ENCODE measurements at places on chromosomes 2 and 18.

DNA sequence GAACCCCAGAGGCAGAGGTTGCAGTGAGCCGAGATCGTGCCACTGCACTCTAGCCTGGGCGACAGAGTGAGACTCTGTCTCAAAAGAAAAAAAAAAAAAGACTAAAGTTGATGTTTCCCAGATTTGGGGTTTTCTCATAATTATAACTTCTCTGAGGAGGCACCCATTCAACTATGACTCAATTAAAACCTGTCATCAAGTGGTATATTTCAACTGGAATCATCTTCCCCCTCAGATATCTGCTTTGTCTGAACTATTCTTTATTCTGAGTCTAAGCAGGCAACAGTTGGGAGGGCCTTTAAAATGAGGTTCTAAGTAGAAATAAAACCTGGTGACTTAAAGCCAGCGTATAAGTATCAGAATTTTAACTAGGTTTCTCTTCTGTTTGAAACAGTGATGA is 88.5 kb downstream of the PTRHD1 start:
- DNase-seq: no peak

DNA sequence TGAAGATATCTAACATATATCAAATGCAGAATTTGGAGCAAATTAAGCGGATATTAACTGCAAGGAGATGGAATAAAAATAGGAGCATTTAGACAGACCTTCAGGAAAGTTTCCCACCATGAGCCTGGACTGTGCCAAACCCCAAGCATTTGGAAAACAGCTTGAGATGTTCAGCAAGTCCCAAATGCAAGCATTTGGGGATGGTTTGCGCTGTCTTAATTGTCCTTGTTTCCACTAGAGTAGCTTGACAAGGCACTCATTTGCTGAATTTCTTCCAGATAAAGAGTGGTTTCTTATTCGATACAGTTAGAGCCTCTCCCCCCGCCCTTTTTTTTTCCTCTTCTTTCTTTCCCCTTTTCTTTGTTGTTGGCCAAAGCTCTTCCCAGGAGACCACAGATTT is 77.1 kb upstream of the CDC42EP3 start:
- DNase-seq: no peak

GRCh38 chr2:64779117-64779690 is 125.5 kb upstream of the SERTAD2 start:
- DNase-seq: no peak

GRCh38 chr18:52694804-52695203 is 354.8 kb downstream of the DCC start:
- no peak for DNase-seq

- no peak for DNase-seq
Observed at GRCh38 chr2:120546048-120546864, 189.4 kb upstream of the GLI2 start.

GRCh38 chr2:209565896-209566582 is 142.2 kb downstream of the MAP2 start:
- no peak for DNase-seq

- no peak for DNase-seq
Observed at GRCh38 chr2:161988589-161988988, 85.4 kb downstream of the DPP4 start.

DNA sequence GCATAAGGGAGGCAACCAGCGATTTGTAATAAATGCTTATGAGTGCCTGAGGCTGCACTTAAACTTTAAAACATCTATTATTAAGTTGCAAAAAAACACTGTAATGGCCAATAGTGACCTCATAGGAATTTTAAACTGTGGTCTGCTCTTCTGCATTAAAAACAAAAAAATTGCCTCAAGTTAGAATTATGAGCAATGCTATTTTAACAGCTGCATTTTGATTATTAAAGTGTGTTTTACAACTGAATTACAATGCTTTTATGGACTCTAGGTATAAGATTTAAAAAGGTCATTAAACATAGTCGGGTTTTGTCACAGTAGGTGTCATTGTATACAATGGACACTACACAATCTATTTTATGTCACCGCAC is 528.7 kb upstream of the FANCL start:
- DNase-seq: no peak

- DNase-seq: no peak
Observed at GRCh38 chr2:150876251-150876950, 385.3 kb downstream of the RBM43 start.

GRCh38 chr2:6657855-6658254 is 207.9 kb downstream of the CMPK2 start:
- DNase-seq: no peak

DNA sequence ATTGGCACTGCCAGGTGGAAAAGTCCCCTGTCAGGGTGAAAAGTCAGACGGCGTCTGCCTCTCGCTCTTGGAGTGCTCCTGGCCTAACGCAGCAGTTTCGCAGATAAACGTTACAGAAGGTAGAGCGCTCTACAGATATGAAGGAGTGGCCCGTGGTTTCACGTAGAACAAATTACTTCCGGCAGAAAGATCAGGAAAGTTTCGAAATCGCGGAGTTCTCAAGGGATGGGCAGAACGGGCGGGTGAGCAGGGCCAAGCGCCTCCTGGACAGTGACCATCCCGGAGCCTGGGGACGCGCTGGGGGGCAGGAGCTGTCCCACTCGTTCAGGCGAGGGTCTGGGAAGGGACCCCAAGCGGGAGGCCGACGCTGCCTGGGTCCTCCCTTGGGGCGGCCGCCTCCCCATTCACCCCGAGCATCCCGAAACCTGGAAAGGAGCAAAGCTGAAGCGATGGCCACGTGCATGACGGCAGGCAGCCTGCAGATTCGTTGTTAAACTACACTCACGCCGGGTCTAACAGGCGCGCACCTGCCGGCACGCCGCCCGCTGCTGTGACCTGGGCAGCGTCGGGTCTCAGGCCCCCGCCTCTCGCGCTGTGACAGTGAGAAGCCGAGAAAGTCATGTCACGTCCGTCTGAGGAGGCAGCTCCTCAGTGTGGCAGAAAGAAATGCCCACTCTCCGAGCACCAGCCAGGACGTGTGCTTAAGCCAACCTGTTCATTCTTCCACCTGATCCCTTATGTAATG is 122.9 kb upstream of the SALL3 start:
- no peak for DNase-seq

- DNase-seq: no peak
Observed at GRCh38 chr2:45952591-45952990, 301.1 kb downstream of the PRKCE start.

GRCh38 chr2:41724465-41724864 is 323.4 kb upstream of the PKDCC start:
- no peak for DNase-seq

GRCh38 chr2:233449921-233450863 is 95.9 kb downstream of the DGKD start:
- no peak for DNase-seq

- no peak for DNase-seq
Observed at GRCh38 chr2:23632831-23633395, 247.9 kb downstream of the KLHL29 start.

- DNase-seq: no peak
Observed at GRCh38 chr2:52622266-52622665, 1145.3 kb upstream of the CHAC2 start.

DNA sequence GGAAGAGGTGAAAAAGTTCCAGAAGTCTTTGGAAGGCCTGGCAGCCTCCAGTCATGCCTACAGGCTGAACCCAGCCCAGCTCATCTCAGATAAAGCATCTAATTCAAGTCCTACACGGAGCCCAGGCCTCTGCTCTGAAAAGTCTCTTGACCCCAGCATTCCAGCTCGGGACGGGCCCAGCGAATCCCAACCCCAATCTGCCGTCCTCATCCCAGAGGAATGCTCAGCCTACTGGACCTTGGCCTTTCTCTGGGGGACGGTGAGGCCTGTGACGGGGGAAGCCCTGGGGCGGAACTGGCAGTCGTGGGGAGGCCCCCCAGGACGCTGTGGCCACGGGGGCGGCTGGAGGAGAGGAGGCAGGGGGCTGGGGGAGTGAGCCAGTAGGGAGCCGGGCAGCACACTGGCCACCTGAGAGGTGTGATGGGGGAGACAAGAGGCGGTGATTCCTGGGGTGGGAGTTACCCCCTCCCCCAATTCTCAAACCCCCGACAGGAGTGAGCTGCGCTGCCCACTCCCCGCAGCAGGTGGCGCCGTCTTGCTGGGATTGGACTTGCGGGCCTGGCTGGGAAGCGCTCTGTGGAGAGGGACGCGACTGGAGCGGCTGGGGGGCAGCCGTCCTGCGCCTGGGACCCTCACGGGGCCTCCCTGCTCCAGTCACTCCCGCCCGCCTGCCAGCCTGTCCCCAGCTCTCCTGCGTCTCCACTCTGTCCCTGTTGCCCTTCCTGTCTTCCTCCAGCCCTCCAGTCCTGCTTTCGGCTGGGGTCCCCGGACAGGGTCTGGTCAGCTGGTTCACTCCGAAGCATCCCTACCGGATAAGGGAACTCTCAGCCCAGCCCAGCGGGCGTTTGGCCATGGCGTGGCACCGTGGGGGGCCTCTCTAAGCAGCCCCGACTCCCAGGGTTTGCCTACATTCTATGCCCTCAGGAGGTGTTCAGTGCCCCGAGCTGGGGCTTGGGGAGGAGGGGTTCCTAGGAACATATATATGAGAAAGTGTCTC is 182.6 kb upstream of the HAAO start:
- peak; percentile 51 for DNase-seq

All from CD4-positive, alpha-beta T cell treated with Interleukin-17A for 1 hour (primary cell).